ENCODE measurements at places on chromosomes 2 and 18.

DNA sequence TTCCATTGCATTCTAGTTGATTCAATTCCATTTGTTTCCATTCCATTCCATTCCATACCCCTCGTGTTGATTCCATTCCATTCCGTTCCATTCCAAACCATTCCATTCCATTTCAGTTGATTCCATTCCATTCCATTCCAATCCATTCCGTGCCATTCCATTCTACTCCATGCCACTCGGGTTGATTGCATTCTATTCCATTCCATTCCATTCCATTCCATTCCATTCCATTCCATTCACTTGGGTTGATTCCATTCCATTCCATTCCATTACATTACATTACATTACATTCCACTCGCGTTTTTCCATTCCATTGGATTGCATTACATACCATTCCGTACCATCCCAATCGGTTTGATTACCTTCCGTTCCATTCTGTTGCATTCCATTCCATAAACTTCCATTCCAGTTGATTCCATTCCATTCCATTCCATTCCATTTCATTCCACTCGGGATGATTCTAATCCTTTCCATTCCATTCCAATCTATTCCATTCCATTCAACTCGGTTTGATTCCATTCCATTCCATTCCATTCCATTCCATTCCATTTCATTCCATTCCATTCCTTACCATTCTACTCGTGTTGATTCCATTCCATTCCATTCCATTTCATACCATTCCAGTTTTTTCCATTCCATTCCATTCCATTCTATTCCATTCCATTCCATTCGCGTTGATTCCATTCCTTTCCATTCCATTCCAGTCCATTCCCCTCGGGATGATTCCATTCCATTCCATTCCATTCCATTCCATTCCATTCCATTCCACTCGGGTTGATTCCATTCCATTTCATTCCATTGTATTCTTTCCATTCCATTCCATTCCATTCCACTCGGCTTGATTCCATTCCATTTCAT, 1140.4 kb downstream of the RPIA start:
- DNase-seq: no peak

DNA sequence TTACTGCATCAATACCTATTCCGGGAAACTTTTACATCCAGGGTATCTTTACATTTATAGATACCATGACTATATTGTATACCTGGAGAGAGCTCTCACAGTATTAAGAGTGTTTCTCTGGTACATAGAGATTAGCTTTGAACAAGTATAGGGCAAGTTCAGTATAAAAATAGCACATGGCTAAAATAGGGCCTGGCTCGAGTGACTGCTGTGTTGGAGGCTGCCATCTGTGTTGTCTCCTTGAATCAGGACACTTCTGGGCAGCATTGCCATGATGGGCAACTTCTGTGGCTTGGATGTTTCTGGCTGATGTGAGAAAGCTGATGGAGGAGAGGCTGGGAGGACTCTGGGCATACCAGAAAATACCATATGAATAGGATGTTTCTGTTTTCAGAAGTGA, 18.7 kb downstream of the ARHGAP28 start:
- DNase-seq: no peak

DNA sequence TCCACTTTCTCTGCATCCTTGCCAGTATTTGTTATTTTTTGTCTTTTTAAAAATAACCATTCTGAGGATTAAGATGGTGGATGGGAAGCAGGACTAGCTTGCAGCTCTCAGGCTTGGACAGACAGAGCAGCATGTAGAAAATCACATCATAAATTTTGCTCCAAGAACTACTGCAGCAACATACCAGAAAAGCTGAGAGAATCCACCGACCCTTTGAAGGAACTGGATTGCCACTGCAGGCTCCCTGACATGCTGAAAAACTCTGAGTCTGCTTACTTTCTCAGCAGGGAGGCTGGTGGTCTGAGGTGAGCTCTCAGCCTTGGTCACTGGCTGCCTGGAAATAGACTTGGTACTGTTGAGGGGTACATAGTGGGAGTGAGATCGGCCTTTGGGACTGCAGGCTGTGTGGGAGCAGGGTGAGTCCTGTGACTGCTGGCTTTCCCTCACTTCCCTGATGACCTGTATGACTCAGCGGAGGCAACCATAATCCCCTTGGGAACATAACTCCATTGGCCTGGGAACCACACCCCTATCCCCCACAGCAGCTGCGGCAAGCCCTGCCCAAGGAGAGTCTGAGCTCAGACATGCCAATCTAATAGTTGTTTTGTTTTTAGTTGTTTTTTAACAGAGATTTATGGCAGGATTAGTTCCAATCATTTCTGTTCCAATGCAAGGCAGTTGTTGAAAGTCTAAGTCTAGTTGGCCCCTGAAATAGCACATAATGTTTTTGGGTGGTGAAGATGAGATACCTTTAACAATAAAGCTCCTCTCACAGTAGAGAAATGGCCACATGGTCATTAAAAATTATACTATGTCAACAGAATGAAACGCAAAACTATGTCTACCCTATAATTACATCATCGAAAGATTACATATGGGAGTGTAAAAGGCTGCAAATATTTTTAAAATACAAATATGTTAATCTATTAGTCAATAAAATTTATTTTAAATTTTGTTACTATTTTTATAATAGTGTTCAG, 414.2 kb upstream of the CHAC2 start:
- peak; percentile 69 for DNase-seq

DNA sequence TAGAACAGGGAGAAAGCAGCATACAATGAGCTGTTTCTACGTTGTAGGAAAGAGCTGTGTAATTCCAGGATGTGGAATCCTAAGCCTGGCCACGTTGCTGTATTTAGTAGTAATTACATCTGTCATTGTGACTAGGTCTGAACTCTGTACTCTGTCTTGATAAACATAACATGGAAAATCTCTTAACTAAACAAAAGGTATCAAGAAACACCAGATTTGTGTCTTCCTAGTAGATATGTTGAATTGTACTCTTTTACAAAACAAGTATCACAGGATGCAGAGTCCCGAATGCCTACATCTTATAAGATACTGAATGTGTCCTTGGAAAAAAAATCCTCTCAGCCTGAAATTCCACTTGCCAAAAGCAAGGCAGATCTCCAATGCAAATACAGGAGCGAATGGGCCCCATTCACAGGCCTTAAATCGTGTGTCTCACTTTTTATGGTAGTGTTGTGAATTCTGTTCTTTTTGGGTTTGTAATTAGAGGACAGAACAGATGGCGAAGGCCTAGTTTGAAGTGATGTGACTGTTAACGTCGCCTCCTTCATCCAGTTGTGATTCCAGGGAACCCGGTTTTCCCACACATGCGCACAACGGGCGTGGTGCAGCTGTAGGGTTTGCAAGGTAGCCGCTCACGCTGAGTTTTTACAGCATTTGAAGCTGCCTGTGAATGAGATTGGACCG, 246.5 kb downstream of the GBX2 start:
- no peak for DNase-seq

DNA sequence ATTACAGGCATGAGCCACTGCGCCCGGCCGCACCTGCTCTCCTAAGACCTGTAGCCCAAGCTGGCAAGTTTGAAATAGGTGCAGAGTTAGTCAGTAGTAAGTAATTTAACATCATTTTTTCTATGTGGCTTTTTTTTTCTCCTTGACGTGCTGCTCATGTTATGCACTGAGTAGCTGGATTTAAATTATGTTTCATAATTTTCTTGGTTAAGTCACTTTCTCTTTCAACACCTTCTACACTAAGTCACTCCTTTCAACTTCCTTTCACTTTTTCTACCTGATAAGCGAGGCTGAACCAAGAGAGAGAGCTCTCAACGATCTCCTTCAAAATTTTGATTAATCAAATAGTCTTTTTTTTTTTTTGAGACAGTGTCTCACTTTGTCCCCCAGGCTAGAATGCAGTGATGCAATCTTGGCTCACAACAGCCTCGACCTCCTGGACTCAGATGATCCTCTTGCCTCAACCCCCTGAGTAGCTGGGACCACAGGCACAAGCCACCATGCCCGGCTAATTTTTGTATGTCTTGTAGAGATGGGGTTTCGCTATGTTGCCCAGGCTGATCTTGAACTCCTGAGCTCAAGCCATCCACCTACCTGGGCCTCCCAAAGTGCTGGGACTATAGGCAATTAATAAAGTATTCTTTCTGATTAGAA, 13.1 kb downstream of the CASP8 start:
- no peak for DNase-seq

DNA sequence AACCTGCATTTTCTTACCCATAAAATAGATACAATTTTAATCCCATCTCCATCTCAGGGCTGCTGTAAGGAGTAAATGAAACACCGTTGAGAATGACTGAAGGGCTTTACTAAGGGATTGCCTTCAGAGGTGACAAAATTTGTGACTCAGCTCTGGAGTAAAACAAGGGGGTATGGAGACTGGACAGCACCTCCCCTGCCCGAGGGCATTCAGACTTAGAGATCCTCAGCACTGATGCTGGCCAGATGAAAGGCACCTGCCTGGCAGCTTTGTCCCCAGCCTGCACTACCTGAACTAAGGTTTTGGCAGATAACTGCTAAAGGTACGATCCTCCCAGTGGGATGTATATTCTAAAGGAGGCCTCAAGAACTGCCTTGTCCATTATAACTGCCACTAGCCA, 105.9 kb upstream of the STPG4 start:
- DNase-seq: no peak

GRCh38 chr2:66563473-66563872, 128.5 kb downstream of the MEIS1 start:
- no peak for DNase-seq

DNA sequence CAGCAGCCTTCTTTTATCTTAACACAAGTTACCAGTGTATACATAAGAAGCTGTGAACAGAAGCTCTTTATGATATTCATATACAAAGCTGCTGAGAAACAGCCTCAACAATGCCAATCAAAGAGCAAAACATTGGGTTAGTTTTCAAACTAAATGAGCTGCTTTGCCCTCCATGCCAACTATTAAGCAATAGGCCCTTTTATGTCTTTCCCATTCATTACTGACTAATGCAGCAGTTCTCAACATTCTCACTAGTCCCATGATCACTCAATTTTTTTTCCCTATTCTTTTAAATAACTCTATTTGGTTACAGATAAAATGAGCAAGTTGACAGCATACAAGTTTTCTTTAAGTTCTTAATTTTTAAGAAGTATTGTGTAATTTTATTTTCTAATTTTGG, 57.9 kb upstream of the FRZB start:
- peak; percentile 11 for DNase-seq
